ENCODE measurements at places on chromosomes 12 and 14.

DNA sequence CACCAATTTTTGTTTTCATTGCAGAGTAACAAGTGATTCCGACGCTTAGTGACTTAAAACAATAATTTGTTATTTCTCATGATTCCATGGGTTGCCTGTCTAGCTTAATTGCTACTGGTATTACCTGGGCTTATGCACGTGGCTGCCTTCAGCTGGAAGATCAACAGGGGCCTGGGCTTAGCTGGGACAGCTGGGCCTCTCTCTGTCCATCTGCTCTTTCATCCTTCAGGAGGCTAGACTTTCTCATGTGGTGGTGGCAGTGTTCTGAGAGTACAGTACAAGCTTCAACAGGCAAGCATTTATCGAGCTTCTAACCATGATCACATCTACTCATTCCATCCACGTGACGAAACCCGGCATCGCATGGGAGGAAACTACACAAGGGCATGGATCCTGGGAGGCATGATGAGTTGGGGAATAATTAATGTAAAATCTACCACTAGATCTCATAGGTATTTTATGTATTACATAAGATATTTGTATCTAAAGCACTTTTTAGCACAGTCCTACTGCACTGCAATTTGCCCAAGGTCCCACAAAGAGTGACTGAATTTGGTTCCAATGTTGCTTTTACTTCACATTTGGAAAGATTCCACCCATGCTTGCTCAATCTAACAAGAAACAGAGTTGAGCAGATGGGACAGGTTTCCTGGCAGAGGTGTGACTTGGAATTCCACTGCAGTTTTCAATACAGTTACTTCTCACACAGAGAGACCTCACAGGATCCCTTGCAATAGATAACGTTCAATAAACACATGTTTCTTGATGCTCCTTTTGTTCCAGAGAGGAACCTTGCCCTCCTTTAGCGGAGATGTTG lies 153.1 kb upstream of the FRMD6 start:
- DNase-seq = no peak

- no peak for DNase-seq
Observed at GRCh38 chr12:46468160-46468559, 95.6 kb upstream of the SLC38A2 start.

GRCh38 chr12:19912991-19913390 lies 455.3 kb upstream of the PDE3A start:
- no peak for DNase-seq

- DNase-seq = no peak
Observed at GRCh38 chr12:87368259-87368658, 660.9 kb downstream of the C12orf50 start.

DNA sequence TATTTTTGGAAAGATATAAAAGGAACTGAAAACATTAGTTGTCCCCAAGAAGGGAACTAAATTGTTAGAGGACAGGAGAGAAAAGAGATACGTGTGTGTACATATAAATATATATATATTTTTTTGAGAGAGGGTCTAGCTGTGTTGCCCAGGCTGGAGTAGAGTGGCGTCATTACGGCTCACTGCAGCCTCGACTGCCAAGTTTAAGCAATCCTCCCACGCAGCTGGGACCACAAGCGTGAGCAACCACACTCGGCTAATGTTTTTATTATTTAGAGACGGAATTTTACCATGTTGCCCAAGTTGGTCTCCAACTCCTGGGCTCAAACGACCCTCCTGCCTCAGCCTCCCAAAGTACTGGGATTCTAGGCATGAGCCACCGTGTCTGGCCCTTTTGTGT lies 16.2 kb upstream of the NOP2 start:
- DNase-seq = no peak

- DNase-seq = no peak
Observed at GRCh38 chr12:114926341-114926740, 242.4 kb upstream of the TBX3 start.

DNA sequence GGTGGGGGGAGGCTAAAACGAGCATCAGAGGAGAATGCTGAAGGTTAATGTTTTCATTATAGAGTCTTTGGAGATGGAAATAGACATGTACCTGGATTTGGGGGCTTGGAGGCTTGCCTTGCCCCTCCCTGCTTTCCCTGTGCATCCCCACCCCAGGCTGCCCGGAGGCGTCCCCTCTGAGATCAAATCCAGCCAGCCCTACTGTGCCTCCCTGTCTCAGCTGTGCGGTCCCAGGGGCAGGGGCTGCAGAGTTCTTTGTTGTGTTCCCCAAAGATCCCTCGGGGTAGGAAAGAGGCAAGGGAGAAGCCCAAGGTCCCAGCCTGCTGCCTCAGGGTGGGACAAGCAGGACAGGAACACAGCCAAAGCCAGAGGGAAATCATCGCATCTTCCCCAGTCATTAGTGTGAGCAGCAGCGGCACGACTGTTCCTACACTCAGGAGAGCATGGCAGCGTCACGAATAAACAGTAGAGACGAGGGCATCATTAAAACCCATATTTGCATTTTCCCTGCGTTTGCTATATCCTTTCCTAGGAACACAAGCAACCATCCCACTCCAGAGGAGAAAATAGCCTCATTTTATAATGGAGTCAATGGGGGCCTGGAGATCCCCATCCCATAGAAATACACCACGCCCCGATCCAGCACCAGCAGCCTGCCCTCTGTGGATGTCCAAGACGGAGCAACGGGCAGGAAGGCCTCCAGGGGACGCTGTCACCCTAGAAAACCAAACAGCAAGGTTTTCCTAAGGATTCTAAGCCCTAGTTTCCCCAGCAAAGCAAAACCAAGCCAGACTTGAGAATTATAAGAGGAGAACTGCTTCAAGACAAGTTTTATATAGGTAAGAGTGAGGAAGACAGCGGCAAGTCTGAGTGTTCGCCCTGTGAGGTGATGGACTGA lies 32.4 kb downstream of the ANO2 start:
- DNase-seq = no peak

DNA sequence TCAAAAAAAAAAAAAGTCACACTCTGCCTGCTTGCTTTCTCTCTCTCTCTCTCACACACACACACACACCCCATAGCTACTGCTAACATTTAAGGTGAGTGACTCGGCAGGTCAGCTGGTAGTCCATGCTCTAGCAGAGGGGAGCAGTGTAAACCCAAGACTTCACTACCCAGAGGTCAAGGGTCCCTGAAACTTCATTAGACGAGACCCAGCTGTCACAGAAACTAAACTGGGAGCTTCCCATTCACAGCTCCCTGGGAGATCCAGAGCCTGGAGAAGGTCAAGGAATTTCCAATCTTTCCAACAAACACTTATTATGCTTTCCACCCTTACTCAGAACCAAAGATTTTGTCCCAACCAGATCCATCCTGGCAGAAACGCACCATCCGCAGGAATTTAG lies 33.2 kb downstream of the CKAP4 start:
- DNase-seq = no peak

GRCh38 chr14:83421711-83422110 lies 1888.1 kb upstream of the SEL1L start:
- no peak for DNase-seq

DNA sequence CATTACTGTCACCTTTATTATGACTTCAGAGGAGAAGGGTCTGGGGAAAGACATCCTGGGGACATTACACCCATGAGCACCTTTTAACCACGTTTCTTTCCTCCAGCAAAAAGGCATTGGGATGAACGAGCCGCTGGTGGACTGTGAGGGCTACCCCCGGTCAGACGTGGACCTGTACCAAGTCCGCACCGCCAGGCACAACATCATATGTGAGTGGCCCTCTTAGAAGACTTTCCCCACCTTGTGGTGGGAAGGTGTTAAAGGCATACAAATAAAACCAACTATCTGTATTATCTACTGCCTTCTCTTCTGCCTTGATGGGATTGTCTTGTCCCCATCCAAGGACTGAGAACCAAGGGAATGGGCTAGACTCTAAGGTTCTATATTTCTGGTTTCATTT lies 6.0 kb downstream of the PSMD9 start:
- DNase-seq = no peak

DNA sequence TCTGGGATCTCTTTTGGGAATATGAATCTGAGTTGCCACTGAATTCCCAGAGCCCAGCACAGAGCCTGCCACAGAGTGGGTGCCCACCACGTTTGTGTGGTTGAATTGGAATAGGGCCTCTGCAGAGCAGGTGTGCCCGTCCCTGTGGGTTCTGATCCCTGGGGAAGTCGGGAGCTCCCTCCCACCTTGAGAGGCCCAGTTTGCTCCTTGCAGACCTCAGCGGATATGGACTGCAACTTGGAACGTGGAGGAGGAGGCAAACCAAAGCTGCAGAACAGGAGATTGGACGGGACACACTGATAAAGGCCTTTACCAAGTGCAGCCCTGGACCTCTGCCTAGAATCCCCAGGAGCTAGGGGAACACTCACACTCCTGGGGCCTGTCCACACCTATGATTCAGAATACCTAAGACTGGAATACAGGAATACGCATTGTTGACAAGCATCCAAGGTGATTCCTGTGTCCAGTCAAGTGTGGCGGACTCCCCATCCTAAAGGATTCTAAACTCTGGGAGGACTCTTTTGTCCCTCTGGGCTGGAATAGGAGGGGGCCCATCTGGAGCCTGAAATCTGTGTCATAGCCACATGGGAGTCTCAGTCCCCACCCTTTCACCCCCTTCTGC lies 2.4 kb downstream of the KRT76 start:
- no peak for DNase-seq

DNA sequence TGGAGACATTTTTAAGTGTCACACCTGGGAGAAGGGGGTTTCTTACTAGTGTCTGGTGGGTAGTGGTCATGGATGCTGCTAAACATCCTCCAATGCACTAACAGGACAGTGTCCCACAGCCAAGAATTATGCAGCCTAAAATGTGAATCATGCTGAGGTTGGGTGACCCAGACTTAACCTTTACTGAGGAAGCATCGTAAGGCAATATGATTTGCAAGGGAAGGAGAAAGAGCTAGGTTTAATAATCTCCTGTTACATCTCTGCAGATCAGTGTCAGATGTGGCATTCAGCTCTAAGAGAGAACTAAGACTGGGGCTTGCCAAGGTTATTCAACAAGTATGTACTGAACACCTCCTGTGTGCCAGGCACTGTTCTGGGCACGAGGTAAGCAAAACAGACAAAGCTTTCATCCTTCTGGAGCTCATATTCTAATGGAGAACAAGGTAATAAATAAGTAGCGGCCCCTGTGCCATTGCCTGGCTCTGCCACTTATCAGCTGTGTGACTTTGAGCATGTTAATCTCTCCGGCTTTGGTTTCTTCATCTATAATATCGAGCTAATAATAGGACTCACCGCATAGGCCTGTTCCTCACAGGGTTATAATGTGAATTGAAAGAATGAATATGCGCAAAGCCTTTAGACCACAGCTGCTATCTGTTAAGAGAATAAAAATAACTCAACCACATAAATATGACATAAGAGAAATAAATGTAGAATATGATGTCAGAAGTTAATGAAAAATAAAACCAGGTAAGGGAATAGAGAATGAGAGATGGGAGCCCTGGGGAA lies 13.5 kb upstream of the GOLGA5 start:
- no peak for DNase-seq

DNA sequence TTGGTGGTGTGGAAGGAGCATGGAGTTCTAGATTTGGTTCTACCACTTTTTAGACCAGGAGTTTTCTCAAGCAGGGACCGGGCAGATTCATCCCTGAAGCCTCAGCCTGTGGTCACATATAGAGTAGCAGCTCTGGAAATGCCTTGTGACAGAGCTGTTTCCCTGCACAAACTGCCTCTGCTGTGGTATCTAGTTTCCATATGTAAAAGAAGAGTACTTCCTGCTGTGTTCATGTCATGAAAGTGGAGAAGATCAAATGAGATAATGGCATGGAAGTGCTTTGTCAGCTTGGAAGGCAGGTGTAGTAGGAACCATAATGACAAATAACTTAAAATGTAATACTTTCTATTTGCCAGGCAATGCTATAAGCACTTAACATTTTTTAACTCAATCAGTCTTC lies 26.1 kb downstream of the OTUB2 start:
- DNase-seq = no peak

- DNase-seq = no peak
Observed at GRCh38 chr12:14482886-14483285, 84.8 kb downstream of the PLBD1 start.

DNA sequence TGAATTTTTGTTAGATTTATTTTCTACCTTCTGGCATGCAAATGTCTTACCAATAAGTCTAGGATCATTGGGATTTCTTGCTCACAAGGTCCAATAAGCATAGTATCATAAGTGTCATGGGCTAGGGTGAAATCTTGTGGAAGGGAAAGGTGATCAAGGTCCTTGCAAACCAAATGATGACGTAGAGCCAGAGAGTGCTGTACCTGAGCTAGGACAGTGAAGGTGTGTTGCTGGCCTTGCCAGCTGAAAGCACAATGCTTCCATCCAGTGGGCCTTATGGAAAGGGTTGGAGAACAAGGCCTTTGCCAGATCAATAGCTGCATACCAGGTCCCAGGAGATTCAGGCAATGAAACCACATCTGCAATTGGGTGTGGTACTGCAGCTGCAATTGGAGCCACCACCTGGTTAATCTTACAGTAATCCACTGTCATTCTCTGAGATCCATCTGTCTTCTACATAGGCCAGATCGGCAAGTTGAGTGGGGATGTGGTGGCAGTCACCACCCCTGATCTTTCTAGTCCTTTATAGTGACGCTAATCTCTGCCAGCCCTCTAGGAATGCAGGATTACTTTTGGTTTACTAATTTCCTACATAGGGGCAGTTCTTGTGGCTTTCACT lies 208.9 kb upstream of the MYL2 start:
- no peak for DNase-seq

DNA sequence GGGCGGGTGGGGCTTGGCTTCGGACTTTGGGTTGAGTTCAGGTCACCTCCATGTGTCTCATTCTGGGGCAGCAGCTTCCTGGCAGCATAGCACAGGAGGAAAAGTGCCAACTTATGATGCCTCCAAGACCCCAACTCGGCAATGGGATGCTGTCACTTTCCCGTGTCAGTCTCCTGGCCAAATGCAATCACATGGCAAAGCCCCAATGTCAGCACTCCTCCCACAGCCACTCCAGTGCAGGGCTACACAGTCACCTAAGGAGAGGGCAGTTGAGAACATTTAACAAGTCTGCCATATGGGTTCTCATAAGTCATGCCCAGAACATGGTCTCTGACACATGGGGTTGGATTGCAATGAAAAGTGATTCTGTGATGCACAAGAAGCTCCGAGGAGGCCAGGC lies 26.7 kb downstream of the ELK3 start:
- DNase-seq = no peak

DNA sequence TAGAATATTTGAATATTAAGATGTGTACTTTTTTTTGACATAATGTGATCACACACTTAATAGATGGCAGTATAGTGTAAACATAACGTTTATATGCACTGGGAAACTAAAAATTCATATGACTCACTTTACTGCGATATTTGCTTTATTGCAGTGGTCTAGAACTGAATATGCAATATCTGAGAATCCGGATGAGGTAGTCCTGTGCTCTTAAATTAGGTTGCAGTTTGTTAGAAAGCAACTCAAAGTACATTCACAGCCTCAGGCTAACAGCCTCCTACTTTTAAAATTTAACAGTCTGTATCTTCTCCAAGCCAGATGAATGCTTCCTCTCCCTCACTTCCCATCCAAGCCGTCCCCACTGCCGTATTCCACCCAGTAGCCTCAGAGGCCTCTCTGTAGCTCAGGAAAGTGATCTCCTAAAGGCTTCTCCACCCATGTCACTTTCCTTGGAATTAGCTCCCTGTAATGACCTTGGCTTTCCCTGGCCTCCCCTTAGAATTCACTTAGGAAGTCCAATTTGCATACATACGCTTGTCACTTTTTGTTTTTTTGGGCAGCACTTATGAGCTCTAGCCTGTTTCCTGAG lies 43.7 kb downstream of the TESPA1 start:
- DNase-seq = no peak

- no peak for DNase-seq
Observed at GRCh38 chr12:64691227-64691794, 67.9 kb downstream of the GNS start.
